ENCODE measurements at places on chromosomes 2 and 18. TPM values are rescaled to one million over a fixed set of nuclear protein-coding genes. Genes with fewer than 3 reads are reported as not detected.

Gene CEP192
- total RNA-seq = 17.2 TPM

Gene AQP12A
- total RNA-seq = not detected

Gene WDR43
- 36.9 TPM for total RNA-seq

Gene SLC25A52
- 0.18 TPM for total RNA-seq

Gene PRKAG3
- 0.14 TPM for total RNA-seq

Gene ALKAL2
- total RNA-seq = 22.6 TPM

Gene PCARE
- total RNA-seq = not detected

Gene MLPH
- 371 TPM for total RNA-seq

Gene FAM237A
- not detected for total RNA-seq

Gene CCL20
- total RNA-seq = not detected

Gene SFT2D3
- 14.8 TPM for total RNA-seq

Gene ITGA4
- total RNA-seq = 6.4 TPM

Gene CAPN14
- 0.80 TPM for total RNA-seq

Gene HOXD12
- 0.36 TPM for total RNA-seq

Gene TMEM247
- total RNA-seq = 2.6 TPM

Gene MBP
- 43.5 TPM for total RNA-seq

Gene SLC16A14
- 14.7 TPM for total RNA-seq

Gene DLGAP1
- 42.2 TPM for total RNA-seq

Gene NOSTRIN
- 56.1 TPM for total RNA-seq

Gene RFTN2
- total RNA-seq = 17.5 TPM

Gene C2orf72
- 13.0 TPM for total RNA-seq

Gene BUB1
- 1.3 TPM for total RNA-seq

Gene SPP2
- not detected for total RNA-seq

Gene ALK
- total RNA-seq = 0.14 TPM

Gene KANSL3
- 41.3 TPM for total RNA-seq

Gene EFHD1
- total RNA-seq = 25.9 TPM

Gene UGT1A5
- total RNA-seq = 0.41 TPM

Gene KLHL41
- total RNA-seq = 13.4 TPM
